ENCODE measurements at places on chromosomes 2 and 18. TPM values are rescaled to one million over a fixed set of nuclear protein-coding genes. Genes with fewer than 3 reads are reported as not detected.

DNA sequence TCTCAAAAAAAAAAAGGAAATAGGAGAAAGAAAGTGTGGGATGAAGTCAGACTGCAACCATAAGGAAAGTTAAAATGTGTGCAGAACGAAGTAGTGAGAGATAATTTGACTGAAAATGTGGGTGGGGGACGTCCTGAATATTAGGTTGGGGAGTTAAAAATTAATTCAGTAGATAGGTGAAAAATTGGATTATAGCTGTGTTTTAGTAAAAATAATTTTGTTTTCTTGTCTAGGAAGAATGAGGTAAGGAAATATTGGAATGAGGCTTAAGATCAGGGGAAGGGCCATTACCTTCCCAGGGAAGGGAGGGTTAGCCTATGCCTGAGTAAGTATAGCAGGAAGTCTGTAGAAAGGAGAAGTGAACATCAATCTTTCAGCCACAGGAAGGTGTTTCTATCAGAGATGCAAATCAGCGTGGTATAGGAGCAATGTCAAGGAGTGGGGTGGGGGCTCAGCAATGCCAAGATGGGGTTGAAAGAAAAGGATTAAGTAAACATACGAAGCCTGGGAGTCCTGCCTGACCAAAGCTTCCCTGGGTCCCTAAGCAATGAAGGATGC is 250.9 kb downstream of the PIEZO2 start:
- DNase-seq, result no peak

- DNase-seq, result no peak
These were observed 50.6 kb downstream of the CELF4 start for GRCh38 chr18:37514953-37515352.

DNA sequence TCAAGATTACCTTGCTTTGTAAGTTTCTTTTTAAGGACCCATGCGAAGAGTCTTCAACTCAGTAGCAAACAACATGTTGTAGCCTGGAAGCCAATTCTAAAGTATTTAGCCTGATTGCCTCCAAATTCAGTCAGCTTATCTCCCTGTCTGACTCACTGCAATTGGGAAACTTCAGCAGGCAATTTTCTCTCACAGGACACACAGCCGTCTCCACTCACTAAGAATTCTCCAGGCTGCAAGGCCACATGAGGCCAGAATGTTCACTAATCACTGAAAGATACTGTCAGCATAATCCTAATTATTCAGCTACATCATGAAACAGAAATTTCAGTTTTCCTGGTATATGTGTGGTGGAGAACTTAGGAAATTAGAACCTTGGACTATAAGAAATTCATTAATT is 78.1 kb upstream of the PDE1A start:
- DNase-seq, result no peak

GRCh38 chr2:40797120-40797519 is 345.2 kb upstream of the SLC8A1 start:
- DNase-seq, result no peak

- no peak for DNase-seq
These were observed 24.7 kb downstream of the BABAM2 start for GRCh38 chr2:27915191-27915590.

- DNase-seq, result no peak
These were observed 279.1 kb downstream of the ZEB2 start for GRCh38 chr2:144240656-144241339.

GRCh38 chr2:88019985-88020384 is 3.6 kb upstream of the RNU2-63P start:
- no peak for DNase-seq

GRCh38 chr2:69424419-69424818 is 12.8 kb downstream of the NFU1 start:
- no peak for DNase-seq

DNA sequence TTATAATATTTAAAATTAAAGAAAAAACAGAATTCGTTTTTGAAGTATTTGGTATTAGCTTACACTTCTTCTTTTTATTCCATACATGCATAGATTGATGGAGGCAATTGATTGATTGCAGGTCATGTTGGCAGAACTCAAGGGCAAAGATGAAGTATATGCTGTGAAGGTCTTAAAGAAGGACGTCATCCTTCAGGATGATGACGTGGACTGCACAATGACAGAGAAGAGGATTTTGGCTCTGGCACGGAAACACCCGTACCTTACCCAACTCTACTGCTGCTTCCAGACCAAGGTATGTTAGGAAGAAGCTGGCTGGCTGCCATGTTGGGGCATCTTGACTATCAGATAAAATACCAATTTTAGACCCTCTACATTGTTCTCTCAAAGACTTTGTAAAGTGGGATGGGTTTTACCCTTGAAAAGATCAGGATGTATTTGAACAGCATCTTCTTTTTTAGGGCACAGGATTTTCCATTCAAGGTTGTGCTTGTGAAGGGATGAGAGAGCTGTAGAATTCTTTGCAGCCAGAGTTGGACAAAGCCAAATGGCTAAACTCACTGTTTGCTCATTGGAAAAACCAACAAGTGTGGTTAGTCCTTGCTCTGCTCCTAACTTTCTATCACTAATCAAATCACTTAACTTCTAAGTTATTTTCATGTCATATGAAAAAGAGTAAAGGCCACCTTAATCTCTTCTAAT is 286.8 kb upstream of the EPAS1 start:
- no peak for DNase-seq

GRCh38 chr18:37742436-37742835 is 176.8 kb upstream of the CELF4 start:
- DNase-seq, result no peak

The KCNJ3 gene
- not detected for total RNA-seq

The TBC1D8 gene
- 27.8 TPM for total RNA-seq

The LIMS2 gene
- not detected for total RNA-seq
